Stimulated activated CD4-positive, alpha-beta T cell treated with anti-CD3 and anti-CD28 coated beads, Interleukin-15, amount 100 ng/mL, for 1 hour (primary cell): ENCODE measurements at places on chromosomes 3 and 15.

DNA sequence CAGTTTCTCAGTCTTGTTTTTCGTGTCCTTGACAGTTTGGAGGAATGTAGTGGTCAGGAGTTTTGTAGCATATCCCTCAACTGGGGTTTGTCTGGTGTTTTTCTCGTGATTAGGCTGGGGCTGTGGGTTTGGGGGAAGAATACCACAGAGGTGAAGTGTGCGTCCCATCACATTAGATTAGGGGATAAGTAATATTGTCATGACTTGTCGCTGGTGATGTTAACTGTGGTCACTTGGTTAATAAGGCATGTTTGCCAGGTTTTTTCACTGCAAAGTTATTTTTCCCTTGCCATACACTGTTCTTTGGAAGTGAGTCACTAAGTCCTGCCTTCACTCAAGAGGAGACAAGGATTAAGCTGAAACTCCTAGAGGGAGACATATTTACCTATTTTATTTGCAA is 39.1 kb downstream of the PAK2 start:
- no peak for DNase-seq

- DNase-seq: no peak
These were observed 256.3 kb upstream of the KCNH8 start for GRCh38 chr3:18892047-18892446.

DNA sequence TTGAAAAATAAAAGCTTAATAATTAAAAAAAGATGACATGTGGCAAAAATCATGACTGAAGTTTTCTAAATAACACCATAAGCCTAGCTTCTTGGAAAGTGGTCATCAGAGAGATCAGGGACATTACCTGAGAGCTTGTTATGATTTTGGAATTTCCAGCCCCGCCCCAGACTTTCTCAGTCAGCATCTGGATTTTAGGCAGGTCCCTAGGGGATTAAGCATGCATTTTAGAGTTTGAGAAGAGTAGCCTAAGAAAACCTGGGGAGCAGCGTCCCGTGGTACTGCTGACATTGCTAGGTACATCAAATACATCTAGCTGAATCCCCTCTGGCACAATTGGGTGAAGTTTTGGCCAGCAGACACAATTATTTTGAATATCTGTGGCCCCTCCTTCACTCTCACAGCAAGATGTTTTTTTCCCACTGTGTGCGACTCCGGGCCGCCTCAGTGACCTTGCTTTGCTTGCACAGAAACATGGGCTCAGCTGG is 58.7 kb upstream of the MEF2A start:
- DNase-seq: no peak

DNA sequence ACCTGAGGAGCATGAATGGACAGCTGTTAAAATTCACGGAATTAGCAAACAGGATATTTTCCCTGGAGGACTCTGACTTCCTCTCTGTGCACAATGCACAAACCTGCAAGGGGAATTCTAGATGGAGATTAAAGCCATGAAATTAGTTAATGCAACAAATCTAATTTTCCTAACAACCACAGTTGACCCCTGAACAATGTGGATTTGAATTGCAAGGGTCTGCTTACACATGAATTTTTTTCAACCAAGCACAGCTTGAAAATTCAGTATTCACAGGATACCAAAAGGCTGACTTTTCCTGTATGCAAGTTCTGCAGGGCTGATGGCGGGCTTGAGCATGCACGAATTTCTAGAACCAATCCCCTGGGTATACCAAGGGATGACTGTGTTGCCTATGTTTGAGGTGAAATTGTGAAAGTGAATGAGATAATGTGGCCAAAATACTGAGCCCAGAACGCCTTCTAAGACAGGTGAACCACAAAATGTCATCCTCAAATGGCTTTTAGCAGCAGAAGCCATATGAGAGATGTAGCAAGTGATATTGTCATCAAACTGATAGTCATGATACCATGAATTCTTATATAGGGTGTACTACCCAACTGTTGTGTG is 52.5 kb downstream of the COL8A1 start:
- no peak for DNase-seq

GRCh38 chr15:73838831-73839426 is 34.4 kb upstream of the TBC1D21 start:
- no peak for DNase-seq

DNA sequence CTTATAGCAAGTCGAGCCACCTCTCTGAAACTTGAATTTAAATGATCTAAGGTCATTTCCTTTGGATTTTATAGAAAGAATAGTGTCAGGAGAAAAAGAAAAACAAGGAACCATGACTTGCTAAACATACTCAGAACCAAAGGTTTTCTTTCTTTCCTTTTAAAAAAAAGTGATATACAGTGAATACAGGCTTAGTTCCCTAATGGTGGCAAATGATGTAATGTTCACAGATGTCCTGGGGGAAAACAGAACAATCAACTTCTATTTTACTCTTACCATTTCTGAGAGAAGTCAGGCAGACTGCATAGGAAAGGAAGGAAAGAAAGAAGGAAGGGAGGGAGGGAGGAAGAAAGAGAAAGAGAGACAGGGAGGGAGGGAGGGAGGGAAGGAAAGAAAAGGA is 56.5 kb downstream of the ST6GAL1 start:
- DNase-seq: no peak

DNA sequence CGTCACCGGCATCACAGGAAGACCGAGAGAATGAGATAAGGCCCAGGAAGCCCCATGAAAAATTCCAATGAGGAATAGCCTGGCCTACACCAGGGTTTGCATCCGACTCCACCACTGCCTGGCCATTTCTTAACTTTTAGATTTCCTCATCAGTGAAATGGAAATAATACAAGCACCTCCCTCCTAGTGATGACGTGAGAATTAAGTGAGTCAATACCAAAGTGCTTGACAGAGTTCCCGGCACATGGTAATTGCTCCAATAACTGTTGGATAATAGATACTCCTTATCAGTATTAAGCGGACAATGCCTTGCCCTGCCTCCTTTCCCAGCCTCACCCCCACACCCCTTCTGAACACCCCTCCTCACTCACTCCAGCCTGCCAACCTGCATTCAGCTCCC is 105.4 kb downstream of the TLE3 start:
- no peak for DNase-seq

DNA sequence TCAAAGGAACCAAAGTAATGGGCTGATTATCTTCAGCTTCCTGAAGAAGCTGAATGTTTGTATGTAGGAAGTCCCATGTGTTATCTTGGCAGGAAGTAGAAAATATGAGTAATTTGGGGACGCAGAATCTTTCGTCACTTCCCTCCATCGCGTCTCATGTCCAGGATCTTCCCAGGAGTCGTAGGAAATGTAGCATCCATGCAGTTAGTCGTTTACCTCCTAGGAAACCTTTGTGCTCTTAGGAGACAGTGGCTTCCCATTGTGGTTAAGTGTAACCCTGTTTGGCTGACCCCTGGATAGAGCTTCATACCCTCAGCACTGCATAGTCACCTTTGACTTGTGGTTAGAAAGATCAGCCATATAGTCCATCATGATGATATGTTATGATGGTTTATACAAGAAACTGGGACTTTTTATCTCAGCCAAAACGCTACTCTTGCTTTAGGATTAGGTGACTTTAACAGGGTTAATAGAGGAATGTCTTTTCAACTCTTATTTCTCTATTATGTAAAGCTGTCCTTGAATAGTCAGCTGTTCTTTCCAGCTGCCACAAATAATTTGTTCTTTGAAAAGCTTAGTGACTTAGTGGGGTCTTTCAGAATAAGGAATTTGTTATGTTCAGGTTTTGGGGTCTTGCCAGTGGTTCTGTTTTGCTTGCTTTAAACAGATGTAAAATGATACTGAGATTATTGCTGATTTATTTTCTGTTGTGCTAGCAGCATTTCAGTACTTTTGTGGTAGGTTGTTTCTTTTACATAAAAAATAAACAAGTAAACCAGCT is 92.2 kb downstream of the KLHL25 start:
- DNase-seq: no peak

DNA sequence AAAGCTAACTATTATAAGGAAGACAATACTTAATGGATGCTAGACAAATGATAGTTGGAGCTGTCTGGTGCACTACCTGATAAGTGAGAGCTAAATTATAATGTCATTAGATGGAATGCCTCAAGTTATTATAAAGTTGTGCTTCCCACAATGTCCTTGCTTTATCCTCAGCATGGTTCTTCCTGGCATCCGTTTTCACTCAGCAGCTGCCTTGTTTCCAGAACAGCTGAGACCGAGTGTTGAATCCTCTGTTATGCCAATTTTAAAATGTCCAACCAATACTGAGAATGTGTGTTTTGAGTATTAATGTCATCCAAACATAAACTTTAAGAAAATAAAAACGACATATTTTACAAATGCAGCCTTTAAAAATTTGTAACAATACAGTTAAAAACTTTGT is 286.7 kb upstream of the SOX2 start:
- no peak for DNase-seq

- DNase-seq: no peak
These were observed 37.9 kb upstream of the TSC22D2 start for GRCh38 chr3:150370122-150370602.

DNA sequence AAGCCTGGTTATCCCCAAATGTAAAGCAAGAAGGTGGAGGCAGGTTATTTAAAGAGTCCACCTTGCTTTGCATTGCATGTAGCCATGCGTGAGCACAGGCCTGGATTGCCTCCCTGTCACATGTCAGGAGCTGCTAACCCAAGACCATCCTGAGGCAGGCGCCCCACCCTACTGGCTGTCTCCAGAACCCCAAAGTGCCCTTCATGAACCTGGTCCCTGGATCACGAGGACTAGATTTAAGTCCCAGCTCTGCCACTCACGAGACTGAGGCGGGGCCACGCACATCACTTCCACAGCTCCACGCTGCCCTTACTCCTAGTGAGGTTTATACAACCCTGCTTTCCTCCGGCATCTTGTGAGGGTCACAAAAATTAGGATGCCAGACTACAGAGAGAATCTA is 17.6 kb downstream of the MRPL46 start:
- DNase-seq: no peak

- no peak for DNase-seq
These were observed 37.8 kb upstream of the CTXND1 start for GRCh38 chr15:80289528-80290495.

- peak; percentile 4 for DNase-seq
These were observed 103.7 kb downstream of the FRMD4B start for GRCh38 chr3:69282181-69282580.

DNA sequence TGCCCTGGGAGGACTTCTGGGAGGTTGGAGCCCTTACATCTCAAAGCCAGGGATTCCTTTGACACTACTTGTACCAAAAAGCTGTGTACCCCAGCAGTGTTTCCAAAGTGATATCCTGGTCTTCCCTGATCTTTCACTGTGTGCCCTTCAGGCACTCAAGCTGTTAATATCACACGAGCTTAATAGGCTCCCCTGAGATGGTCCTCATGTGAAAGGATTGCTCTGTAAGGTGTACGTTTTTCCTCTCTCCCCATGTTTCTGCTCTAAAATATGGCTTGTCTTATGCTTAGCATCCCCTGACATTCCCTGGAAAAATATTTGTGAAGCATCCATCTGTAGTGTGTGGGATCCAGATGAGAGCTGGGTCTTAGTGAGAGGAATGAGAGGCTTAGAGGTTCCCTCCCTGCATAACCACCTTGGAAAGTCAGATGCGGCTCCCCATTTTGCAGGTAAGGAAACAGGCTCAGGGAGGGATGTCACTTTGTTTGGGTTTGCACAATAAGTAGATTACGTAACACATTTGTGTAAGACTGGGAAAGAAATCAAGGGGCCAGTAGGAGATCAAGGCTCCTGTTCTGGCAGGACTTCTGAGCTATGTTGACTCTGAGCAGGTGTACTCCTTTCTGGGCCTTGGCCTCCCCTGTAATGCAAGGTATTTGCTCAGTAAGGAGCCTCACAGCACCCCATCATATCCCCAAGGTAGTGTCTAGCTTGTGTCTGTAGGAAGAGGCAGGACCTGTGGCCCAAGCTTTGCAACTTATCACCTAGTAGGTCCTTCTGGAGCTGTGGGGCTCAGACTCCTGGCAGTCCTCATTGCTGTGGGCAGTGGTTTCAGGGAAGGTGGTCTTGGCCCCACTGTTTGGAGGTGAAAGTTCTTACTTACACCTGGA is 667 bp upstream of the ACOX2 start:
- DNase-seq: no peak

DNA sequence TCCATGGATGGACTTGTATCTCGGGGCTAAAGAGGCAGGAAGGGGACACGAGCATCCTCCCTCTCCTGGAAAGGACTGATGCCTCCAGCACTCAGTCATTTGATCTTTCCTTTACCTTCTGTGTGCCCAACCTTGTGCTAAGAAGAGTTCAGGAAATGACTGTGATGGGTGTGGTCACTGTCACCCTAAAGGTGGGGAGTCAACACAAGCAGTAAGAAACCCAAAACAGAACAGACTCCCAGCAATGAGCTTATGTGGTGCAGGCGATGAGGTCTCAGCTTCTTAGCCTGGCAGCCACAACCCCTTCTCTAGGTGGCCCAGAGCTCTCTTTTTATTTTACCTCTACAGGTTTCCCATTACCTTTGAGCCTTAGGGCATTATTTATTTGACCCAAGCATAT is 3.8 kb downstream of the MPI start:
- DNase-seq: no peak

- no peak for DNase-seq
These were observed 60.0 kb upstream of the SMAD3 start for GRCh38 chr15:67005294-67005996.

DNA sequence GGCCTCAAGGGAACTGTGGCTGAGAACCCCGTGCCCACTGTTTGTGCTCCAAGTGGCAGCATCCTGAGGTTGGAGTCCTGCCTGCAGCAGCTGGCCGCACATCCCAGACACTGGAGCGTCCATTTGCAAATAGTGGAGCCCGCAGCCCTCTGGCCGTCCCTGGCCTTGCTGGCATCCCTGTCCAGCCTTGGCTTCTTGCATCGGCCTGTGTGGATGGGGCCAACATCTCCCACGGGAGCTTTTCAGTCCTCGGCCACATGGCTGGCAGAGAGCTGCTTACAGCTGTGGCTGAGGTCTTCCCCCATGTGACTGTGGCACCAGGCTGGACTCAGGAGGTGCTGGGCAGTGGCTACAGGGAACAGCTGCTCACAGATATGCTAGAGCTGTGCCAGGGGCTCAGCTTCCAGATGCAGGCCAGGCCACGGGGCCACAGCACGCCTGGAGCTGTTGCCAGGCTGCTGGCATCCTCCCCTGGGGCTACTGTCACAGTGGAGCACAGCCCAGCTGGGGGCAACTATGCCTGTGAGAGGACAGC is 71.2 kb downstream of the FAM43A start:
- no peak for DNase-seq

- no peak for DNase-seq
These were observed 841 bp downstream of the POGLUT1 start for GRCh38 chr3:119469418-119470189.
